NCI-H1105 (cell line): ENCODE measurements at places on chromosomes 16 and 17.
A peak's percentile ranks its signal among the peaks of the same experiment; 100 is the strongest.

GRCh38 chr17:18256351-18256750 lies 2.2 kb downstream of the FLII start:
- no peak for DNase-seq

- DNase-seq: no peak
Observed at GRCh38 chr17:27776882-27777624, 23.3 kb downstream of the NOS2 start.

- DNase-seq: peak; percentile 60
Observed at GRCh38 chr17:5035315-5035714, at the start of gene SLC52A1. Gene SLC52A1, minus strand, starts transcription at chr17:5035426. Its CDS starts 820 bp downstream, at chr17:5034606.

DNA sequence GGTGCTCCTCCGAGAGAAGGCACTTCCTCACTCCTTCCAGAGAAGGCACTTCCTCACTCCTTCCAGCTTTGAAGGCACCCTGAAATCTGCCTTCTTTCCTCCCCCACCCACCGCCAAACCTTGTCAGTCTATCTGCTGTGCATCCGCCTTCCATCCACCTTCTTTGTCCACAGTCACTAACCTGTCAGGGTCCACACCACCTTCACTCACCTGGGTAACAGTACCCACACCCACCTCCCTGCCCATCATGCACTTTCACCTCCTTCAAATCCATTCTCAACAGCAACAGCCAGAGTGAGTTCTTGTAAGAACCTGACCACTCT lies 5.2 kb downstream of the CCDC102A start:
- no peak for DNase-seq

DNA sequence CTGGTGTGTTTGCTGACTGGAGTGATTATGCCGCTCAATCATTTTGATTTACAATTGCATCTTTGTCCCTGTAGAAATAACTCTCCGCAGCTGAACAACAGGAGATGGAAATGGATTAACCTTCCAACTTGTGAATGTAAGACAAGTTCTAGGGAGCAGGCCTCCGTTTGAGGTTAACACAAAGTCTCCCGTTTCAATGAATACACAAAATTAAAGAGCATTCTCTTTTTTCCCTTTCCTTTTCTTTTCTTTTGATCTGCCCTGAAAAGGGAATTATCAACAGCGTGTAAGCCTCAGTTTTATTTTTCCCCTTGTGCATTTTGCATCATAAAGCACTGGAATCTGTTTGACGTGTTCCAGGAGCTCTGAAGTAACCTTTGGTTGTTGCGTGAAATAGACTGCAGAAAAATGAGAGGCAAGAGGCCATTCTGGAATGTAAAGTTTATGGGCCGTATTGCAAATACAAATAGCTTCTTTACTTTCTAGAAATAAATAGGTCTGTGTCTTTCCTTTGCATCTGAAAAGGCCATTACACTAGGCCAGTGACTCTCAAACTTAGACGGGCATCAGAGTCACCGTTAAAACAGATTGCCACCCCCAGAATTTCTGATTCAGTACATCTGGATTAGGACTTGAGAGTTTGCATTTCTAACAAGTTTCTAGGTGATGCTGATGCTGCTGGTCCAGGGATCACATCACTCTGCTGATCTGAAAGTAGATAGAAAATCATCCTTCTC lies 164.7 kb downstream of the ZNF18 start:
- DNase-seq: no peak

DNA sequence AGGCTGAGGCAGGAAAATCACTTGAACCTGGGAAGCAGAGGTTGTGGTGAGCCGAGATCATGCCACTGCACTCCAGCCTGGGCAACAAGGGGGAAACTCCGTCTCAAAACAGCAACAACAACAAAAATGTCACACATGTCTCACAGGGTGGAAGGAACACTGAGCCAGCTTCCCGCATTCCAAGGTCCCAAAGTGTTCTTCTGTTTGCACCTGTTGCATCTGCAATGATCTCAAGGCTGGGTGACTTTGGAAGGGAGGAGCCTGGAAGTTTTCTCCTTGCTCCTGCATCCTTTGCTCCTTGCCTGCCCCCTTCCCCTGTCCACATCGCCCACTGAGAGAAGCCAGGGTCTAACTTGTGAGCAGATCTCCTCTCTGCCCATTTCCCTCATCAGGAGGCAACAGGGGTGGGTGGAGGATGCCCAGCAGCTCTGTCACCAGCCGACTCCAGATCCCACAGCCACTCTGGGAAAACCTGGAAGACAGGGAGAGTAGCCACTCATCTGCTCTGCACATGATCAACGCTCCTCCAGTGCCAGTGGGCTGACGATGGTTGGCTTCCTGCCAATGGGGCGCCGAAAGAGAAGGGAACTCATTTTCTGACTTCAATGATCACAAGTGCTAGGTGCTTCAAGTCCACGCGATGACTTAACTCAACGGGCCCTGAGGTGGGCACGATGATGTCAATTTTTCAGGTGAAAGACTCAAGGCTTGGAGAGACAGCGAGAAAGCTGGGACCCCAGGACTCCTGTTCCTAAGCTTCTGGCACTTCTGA lies 12.6 kb downstream of the CHST6 start:
- DNase-seq: peak; percentile 8

DNA sequence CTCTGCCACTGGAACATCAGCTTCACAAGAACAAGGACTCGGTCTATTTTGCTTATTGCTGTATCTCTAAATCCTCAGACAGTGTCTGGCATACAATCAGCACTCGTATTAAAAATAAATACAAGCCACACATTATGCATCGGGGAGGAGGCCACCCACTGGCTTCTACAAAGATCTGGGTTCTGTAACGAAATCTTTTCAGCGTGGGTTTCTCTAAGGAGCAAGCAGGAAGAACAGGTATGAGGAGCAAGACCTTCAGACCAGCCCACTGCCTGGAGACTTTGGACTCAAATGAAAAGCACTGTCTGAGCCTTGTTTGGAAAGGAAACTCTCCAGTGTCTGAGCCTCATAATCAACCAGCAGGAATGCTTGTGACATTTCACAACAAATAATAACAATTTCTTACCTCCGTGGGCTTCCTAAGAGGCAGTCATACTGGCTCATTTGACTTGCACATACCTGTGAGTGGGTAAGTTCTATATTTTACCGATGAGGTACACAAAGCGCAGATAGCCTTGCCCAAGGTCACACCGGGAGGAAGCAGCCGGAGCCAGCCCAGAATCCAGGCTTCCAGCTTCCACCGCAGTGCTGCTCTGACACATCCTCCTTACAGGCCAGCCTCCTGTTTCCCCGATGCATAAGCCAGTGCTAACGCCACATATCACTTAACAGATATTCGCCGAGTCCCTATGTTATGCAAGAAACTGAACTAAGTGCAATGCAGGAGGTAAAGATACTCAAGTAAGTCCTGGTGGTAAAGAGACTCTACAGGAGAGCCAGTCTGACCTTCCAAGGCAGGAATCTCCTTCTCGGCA lies 118.6 kb upstream of the TNRC6C start:
- DNase-seq: no peak

- DNase-seq: no peak
Observed at GRCh38 chr17:60442271-60443173, 20.2 kb downstream of the CHCT1 start.

DNA sequence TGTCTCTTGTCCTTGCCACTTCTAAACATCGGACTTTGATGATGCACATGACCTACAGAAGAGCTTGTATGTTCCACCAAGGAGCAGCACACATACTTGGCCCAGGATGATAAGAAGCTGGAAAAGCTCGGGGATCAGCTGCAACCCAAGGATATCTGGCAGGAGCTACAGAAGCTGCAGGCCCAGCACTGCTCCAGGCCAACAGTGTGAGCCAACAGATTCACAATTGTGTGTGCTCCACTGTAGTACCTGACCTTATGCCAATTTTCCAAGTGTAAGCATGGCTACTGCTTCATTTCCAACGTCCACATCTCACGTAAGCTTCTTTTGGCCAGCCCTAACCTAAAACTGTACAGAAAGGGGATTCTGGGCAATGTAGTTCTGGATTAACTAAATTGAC lies 83.4 kb downstream of the COX10 start:
- DNase-seq: no peak
